ENCODE measurements at places on chromosomes 5 and 9.

DNA sequence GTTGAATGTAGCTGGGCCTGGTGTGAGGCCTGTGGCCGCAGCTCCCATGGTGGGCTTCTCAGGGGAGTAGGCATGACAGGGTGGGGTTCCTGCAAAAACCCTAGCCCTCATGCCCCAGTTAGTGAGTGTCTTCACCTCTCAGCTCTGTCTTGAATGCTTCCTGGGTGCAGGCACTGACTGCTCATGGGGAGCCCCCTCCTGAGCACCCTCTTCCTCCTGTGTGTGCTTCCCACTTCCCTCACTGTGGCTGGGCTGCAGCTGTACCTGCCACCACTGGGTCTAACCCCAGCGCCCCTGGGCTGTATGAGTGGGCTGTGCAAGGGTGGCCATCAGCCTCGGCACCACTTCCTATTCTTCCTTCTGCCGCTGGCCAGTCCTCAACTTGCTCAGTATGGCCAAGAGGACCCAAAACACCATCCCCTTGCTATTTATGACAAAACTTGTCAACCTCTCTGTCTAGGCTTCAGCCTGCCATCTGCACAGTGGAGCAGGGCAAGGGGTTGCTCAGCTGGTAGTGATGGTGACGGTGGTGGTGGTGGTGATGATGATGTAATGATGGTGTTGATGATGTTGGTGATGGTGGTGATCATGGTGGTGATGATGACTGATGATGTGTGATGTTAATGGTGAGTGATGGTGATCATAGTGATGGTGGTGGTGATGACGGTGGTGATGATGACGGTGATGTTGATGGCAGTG is 67.5 kb downstream of the RXRA start:
- DNase-seq = no peak

DNA sequence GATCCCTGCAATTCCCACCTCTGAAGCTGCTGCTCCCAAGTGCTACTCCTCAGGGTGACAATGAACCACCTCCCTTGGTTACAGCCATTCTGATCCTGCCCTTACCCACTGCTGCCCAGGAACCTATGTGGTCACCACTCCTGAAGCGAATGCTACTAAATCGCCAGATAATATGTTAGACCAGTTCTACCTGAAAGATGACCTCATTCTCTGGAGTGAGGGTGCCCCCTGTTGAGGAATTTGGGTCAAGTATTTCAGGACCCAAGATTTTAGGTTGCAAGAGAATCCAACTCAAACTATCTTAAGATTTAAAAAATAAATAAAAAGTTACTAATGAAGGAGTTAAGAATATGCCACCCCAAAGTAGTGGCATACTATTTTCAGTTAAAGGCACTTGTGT is 5.8 kb upstream of the SNAPC3 start:
- peak; percentile 74 for DNase-seq

DNA sequence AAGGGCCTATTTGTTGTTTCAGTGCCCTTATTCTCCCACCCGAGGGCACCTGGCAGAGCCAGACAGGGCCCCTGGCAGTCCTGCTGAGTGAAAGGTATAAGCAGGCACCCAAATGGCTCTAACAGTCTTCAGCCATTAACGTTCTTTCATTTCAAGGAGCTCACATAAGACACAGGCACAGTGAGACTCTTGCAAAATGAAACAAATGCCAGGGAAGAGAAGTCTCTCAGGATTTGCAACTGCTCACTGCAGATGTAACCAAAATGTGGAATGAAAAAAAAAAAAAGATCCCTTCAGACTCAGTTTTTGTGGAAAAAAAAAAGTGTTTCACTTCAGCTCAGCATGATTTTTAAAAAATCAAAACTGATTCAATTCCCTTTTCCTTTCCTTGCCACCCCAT is 155.4 kb upstream of the LHFPL2 start:
- DNase-seq = no peak

GRCh38 chr9:116230051-116230632 is 76.6 kb downstream of the PAPPA start:
- DNase-seq = no peak

DNA sequence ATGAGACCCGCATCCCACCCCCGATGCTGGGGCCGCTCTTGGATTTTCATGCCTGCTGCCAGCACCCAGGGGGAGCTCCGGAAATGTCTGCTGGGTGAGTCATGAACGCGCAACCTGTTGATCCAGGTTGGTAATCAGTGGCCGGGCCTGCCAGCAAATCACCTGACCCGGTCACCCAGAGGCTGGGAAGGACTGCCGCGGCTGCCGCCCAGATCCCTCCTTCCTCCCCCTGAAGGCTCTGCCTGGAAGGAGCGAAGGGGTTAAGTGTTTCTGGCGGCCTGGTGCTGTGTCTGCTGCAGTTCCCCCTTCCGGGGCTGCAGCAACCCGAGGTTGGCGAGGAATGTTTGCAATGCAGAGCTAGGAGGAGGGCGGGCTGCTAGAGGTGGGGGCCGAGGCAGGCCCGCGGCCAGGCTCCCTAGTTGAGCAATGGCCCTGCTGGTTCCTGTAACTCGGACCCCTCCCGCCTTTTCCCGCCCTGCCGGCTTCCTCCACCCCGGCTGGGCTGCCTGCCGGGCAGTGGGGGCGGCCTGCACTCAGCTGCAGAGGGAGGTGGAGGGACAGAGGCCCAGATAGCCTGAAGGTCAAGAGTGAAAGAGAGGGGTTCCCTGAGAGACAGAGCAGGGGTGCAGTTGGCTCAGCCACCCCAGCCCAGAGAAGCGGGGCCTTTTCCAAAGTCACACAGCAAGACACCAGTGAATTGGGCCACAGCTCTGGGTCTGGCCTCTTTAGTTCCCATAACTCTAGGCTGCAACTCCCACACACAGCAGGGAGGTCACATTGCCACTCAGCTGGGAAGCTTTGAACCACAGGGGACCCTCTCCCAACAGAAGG is 156.3 kb upstream of the IER5L start:
- peak; percentile 94 for DNase-seq

GRCh38 chr5:168076561-168076991 is 214.9 kb upstream of the WWC1 start:
- peak; percentile 25 for DNase-seq

GRCh38 chr9:129490583-129491486 is 130.1 kb downstream of the C9orf50 start:
- no peak for DNase-seq

DNA sequence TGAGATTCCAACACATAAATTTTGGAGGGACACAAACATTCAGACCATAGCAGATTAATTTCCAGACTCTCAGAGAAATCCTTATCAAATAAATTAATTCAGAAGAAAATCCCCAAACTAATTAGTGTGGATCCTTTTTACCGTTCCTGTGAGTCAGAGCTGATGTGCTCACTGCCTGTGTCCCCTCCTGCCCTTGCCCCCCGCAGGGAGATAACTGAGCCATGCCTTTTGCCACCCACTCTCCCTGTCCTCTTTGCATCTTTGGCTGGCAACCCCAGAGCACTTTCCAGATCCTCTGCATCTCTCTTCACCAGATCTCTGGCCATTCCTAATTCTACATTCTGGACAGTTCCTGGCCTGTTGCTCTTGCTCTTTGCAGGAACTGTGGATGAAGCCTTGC is 135.4 kb upstream of the MAP1B start:
- DNase-seq = no peak

DNA sequence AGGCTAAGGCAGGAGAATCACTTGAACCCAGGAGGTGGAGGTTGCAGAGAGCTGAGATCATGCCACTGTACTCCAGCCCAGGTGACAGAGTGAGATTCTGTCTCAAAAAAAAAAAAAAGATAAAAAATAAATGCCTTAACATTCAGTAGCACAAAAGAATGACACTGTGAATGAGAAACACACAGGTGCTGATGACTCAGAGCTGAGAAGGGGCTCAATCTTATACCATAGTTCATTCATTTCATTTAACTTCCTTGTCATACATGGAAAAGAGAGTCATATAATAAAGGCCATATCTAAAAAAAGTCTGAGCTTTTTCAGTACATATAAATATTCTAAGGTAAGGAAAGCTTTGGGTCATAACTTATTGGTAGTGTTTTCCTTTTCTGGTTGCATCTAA is 40.6 kb downstream of the WWC1 start:
- peak; percentile 56 for DNase-seq

GRCh38 chr9:3936520-3937235 is 363.2 kb downstream of the GLIS3 start:
- DNase-seq = no peak

GRCh38 chr9:78386773-78387172 is 89.8 kb downstream of the PSAT1 start:
- DNase-seq = no peak

- DNase-seq = peak; percentile 37
Measured at GRCh38 chr9:18297056-18297841, 176.7 kb upstream of the ADAMTSL1 start.

DNA sequence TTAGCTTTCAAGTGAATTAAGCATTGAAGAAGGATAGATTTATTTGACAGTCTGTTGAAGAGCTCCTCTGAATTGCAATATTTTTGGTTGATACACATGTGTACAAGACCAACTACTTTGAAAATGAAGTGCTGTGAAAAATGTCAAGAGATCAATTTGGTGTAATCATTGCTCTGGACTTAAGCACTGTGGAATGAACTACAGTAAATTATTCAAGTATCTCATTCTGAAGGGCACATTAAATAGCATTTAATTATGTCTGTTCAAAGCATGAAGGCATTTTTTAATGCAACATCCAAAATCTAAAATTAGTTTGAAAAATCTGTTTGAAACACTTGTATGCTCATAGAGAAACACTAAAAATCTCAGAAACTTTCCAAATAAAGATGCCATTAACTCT is 107.5 kb downstream of the CDH18 start:
- no peak for DNase-seq

DNA sequence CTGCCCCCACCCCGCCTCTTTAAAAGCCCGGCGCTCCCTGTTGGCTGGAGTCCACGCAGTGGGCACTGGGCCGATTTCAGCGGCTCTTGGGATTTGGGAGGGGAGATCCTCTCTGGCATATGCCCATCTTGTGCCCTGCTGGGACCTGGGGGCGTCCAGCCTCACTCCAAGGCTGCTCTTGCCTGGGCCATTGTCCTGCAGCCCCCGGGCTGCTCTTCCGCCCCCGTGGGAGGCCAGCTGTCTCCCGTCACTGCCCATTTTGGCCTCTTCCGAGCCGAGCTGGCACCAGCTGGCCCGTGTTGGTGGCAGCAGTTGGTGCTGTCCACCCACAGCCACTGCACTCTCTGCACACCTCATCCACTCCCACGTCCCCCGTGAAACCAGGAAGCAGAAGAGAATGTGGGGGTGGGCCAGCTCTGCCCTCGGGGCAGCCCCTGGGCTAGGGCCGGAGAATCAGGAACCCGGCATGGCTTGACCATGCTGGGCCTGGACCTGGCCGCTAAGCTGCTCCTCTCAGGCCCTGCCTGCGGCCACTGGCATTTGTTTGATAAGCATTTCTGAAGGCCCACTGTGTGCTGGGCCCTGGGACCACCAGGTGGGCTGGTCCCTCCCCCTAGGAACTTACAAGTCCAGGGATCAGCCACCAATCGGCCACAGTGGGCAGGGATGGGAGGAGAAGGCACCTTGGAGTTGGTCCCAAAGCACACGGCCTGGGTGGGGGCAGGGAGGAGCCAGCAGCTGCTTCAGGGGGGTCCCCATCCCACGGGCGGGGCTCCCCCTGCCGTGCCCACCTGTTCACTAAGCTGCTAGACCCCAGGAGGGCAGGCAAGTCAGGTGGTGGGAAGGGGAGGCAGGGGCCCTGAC is 2.2 kb downstream of the C8G start:
- DNase-seq = no peak

GRCh38 chr5:82905986-82906385 is 171.2 kb downstream of the TMEM167A start:
- no peak for DNase-seq

GRCh38 chr5:89573345-89573744 is 690.4 kb upstream of the MEF2C start:
- DNase-seq = no peak

DNA sequence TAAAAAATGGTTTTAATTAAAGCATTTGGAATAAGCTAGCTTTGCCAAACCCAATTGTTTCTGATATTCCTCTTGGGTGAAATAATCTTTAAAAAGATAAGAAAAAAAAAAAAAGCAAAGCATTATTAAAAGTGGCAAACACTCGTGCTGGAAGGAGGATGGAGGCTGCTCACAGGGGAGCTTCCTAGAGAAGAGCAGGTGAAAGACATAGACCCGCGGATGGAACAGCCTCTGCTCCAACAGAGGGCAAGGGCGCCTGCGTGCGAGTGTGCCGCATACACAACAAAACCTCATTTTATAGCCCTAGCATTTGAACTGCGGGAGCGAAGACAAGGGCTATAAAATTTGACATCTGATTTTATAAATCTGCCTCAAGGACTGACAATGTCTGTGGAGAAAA is 33.4 kb upstream of the SLC25A51 start:
- DNase-seq = no peak

DNA sequence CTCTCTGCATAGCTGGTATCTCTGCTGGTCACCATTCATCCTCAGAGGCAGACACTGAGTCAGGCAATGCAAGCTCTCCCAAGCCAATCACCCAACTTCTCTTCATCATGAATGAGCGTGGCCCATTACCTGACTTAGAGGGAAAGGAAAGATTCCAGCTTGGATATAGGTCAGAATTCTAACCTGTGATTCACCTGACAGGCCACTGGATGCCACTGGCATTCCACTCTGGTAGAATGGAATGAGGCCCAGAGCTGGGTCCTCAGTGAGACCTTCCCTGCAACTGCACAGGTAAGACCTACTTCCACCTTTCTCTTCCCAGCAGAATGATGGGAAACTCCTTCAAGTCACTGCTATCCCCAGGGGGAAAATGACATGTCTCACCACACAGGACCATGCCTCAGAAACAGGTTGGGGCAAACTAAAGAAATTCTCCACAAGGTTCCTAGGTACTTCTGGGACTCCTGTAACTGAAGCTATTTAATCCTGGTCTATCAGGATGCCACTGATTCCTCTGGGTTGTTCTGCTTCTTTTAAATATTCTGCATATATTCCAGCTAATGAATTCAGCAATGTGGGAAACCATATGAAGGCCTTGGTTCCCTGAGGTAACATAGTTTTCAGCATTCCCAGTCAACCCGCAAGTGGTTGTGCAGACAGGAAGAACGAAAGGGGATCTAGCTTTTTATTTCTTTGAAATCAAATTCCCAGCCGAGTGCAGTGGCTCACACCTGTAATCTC is 62.0 kb downstream of the SUSD1 start:
- peak; percentile 84 for DNase-seq

GRCh38 chr9:27145143-27145542 is 36.1 kb downstream of the TEK start:
- no peak for DNase-seq

Measured in PC-3 (cell line).